Naive B cell (primary cell): ENCODE measurements at places on chromosomes 7 and 10.

GRCh38 chr7:5432691-5433090 lies 9.1 kb upstream of the TNRC18 start:
- no peak for DNase-seq

DNA sequence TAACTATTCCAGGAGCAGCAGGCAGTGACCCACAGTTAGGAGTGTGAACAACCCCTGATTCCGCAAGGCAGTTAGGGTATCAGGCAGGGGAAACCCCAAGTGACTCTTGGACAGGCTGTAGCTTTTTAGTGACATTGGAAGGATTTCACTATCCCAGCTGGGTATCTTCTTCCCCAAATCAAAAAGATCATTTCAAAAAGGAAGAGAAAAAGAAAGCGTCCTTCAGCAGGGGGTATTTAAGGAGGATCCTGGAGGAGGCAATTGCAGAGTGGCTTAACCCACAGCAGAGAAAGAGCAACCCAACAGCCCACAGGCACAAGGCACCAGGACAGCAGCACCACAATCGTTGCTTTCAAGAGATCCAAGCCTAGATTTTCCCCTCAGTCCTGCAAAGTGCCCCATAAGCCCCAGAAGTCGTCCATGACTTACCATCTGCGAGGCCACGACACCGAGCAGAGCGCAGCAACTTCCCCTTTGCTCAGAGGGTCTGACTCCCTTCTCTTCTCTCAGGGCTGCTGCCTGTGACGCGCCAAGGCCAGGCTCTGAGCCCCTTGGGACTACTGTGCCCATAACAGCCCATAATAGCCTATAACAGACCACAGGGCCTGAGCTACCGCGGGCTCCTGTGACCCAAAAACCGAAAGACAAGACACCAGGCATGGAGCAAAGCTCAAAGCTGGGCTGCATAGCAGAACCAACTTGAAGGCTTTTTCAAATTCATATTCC lies 19.8 kb downstream of the PIK3AP1 start:
- peak; percentile 92 for DNase-seq

DNA sequence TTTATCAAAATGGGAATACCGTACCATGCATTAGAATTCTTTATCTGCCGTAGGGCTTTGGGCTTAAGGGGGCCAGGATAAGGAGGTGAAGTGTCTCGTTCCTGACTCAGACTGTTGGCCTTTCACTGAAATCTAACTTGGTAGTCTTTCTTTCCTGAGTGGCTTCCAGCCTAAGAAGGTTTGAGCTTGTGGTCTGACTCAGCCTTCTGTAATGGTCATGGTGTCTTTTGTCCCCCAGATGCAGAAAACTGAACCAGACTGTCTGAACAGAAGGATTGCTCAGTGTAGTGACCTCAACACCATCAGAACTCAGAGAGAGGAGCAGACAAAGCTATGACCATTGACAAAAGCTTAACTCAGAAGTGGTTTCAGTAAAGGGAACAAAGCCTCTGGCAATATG lies 39.5 kb downstream of the WNT2 start:
- no peak for DNase-seq

DNA sequence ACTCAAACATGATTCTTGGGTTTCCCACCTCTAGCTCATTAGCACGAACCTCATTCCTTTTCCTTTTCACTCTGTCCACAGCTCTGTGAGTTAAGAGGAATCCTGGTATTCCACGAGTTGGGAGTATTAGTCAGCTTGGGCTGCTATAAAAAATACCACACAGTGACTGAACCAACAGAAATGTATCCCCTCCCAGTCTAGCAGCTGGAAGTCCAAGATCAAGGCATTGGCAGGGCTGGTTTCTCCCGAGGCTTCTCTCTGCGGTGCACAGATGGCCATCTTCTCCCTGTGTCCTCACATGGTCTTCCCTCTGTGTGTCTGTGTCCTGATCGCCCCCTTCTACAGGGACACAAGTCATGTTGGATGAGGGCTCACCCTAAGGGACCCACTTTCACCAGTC lies 261.6 kb downstream of the TNS3 start:
- DNase-seq: no peak

DNA sequence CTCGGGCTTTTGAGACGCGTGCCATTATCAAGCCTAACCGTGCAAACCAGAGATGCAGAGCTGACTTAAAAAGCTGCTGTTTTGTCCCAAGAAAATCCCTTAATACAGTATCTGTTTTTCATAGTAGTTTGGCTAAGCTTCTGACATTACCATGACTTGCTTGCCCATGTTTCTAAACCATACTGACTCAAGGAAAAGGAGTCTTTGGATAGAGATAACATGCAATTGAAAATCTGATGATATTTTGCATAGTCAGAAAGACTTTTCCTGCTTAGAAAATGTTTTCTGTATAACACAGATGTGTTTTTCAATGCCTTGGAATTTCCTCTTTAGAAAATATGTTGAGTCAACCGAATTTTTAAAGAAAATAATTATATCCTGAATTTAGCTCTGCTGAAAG lies 21.5 kb upstream of the AKR1E2 start:
- no peak for DNase-seq

- no peak for DNase-seq
Measured at GRCh38 chr10:127497685-127498084, 51.4 kb upstream of the NPS start.

DNA sequence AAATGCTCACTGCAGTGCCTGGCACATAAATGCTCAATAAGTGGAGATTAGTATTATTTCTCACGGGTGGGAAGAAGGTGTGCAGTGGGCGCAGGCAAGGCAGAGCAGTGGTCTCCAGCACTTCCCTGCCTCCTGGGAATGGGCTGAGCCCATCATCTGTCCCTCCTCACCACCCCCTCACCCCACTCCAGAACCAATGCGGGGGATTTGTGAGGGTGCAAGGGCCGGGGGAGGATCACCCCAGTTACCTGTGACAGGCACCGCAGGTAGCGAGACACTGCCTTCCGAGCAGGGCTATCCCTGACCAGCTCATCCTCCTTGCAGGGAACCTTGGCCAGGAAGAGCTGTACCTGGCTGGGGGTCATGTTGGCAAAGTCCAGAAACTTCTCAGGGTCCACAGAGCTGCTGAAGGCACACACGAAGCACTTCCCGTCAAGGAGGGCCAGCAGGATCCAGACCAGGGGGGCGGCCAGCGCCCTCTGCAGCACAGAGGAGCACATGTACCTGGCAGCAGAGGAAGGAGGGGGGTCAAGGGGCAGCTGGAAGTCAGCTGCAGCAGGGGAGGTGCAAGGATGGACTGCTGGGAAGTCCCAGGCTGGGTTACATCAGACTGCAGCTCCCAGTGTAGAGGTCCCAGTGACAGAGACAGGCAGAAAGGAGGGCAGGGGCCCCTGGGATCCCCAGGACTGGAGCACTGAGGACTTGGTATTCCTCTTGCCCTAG lies 2.8 kb downstream of the CALHM3 start:
- DNase-seq: no peak

GRCh38 chr10:5125315-5126044 lies 31.3 kb downstream of the AKR1C3 start:
- DNase-seq: no peak

GRCh38 chr7:102082693-102083368 lies 203.8 kb upstream of the SH2B2 start:
- no peak for DNase-seq

GRCh38 chr10:13095094-13095493 lies 4.9 kb upstream of the OPTN start:
- no peak for DNase-seq

DNA sequence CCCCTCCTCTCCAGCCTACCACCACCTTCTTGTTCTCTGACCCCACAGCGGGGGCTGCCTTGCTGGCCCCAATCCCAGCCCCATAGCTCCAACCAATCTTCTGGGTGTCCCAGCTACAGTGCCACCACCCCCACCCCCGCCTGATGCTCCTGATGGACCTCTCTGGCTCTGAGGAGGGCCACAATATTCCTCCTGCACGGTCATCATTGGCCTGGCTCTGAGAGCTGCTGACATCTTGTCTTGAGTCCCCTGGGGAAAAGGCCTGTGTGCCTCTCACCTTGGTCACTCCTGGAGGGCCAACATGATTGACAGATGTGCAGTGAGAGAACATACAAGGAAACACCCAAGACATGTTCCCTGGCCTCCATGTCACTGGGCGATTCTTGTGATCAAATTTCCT lies 7.6 kb downstream of the GDF2 start:
- no peak for DNase-seq

DNA sequence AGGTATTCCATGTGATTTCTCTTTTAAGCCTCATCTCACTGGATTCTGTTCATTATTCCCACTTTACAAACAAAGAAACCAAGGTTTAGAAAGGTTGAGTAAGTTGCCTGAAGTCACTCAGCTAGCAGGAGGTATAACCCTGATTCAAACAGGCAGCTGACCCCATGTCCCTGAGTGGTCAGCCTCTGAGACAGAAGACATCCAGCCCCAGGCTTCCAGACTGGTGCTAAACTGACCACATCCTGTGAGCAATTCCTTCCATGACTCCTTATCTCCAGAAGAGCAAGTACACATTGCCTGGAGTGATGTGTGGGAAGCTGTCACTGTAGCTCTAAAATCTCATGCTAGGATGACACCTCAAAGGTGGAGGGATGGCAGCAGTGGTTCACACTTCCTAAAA lies 3.7 kb downstream of the PLPP4 start:
- DNase-seq: no peak

DNA sequence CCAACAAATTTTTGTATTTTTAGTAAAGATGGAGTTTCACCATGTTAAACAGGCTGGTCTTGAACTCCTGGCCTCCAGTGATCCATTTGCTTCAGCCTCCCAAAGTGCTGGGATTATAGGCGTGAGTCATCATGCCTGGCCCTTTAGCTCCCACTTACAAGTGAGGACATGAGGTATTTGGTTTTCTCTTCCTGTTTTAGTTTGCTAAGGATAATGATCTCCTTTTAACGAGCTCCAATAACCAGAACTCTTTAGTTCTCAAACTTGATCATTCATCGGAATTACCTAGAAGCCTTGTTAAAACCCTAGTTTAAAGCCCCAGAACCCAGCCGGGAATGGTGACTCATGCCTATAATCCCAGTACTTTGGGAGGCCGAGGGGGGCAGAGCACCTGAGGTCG lies 481.4 kb downstream of the TYW1 start:
- no peak for DNase-seq

GRCh38 chr7:30173058-30173897 lies 38.5 kb downstream of the MTURN start:
- no peak for DNase-seq

GRCh38 chr7:145050415-145050814 lies 214.6 kb upstream of the TPK1 start:
- DNase-seq: no peak

GRCh38 chr7:149856583-149856982 lies 17.2 kb upstream of the ATP6V0E2 start:
- no peak for DNase-seq

DNA sequence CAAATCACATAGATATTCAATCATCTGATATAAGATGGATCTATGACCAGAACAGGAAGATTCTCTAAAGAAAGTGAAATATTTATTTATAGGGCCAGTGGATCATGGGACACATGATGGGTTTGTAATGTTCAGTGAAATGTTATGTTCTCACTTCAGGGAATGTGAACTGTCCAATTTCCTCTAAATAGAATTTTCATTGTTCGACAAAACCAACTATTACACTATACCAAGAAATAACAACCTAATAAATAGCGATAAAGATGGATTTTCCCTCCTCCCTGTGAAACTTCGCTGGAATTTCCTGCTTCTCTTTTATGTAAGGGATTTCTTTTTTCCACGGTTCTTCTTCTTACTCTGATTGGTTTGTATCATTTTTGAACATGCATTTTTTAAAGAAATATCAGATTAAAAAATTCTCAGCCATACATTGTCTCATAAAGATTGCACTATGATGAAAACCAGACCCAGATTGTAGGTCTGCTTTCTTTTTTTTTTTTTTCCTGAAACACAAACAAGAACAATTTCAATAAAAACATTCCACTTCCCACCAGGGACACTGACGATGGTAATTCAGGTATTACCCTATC lies 139.8 kb upstream of the ZEB1 start:
- DNase-seq: no peak

- no peak for DNase-seq
Measured at GRCh38 chr10:120262857-120263547, 194.0 kb upstream of the PLPP4 start.

DNA sequence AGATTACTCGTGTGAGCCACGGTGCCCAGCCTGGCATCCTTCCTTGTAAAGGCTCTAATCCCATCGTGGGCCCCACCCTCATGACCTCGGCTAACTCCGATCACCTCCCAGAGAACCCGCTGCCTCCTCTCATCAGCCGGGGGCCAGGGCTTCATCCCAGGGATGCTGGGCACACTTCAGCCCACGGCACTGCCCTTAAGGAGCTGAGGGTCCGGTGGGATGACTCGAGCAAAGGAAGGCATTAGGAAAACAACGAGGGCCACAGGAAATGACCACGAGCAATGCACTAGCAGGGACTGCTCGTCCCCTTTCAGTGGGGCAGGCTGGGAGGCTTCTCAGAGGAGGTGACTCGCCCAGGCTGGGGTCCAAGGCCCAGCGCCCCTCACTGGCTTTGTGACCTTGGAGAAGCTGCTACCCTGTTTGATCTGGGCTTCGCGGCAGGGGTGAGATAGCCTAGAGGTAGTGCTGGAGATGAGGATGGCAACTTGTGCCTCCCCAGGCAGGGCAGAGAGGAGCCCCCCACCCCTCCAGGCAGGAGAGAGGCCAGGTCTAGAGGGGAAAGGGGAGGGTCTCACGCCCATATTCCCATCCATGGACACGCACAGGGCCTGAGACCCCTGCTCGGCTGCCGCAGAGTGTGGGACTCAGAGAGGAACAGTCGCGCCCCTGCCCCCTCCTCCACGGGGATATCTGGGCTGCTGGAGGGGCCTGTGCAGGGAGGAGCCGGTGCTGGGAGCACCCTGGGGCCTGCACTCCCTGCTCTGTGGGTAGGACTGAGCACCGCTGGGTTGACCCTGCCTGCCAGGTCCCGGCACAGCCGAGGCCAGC lies 26.8 kb downstream of the ELFN1 start:
- no peak for DNase-seq
